Inflammatory macrophage (primary cell): ENCODE measurements at places on chromosomes 1 and 21.

DNA sequence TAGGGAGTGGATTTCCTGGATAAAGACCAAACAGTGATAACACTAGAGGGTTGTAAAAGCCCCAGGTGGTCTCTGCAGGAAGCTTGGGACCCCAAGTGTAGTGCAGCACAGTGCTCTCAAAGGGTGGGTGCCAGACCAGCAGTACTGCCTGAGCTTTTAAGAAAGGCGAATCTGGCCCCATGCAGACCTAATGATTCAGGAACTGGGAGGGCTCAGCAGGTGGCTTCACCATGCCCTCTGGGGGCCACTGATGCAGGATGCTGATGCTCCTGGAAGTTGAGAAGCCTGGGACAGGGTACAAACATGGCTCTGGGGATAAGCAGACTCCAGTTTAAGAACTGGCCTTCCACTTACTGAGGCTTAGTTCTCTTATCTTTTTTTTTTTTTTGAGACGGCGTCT is 29.1 kb upstream of the NEK2 start:
- DNase-seq = no peak

- DNase-seq = peak; percentile 92
These were observed 1.9 kb downstream of the ZBTB48 start for GRCh38 chr1:6581561-6582305.

DNA sequence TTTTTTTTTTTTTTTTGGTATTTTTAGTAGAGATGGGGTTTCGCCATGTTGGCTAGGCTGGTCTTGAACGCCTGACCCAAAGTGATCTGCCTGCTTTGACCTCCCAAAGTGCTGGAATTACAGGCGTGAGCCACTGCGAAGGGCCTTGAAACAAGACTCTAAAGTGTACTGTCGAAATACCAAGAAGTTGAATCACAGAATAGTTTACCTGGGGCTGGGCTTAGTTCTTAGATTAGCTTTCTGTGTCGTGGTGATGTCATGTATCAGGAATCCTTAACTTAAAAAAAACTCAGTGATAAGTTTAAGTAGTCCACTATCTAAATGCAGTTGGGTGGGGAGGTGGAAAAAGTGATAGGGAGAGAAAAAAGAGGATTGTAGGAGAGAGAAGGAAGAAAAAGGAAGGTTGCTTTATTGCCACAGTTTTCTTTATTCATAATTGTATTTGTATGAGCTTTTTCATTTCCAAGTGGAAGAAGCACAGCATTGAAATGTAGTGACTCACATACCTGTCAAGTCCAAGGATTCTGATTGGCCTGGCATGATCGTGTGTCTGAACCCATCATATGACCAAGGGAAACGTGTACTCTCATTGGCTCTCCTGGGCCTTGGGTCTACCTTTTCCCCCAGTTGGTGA is 13.4 kb downstream of the ITSN1 start:
- no peak for DNase-seq

- no peak for DNase-seq
These were observed 1.9 kb downstream of the SAMD13 start for GRCh38 chr1:84303314-84303830.

DNA sequence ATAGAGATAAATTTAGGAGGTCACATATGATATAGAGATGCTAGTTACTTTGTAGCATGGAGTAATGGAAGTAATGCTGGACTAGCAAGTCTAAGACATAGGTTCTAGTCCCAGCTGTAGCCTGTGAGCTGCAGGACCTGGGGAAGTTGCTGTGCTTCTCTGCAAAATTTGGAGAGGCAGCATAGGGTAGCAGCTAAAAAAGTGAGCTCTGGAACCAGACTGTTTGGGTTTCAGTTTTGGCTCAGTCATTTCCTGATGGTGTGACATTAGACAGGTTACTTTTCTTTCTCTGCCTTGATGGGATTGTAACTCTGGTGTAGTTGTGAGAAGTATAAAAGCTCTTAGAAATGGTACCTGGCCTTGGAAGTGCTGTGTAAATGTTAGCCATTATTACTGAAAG is 3.3 kb downstream of the METTL13 start:
- no peak for DNase-seq

- DNase-seq = no peak
These were observed 10.7 kb downstream of the DDAH1 start for GRCh38 chr1:85454214-85454613.

- no peak for DNase-seq
These were observed 14.0 kb downstream of the SEMA6C start for GRCh38 chr1:151132335-151133017.

- no peak for DNase-seq
These were observed 29.4 kb upstream of the PRSS38 start for GRCh38 chr1:227785805-227786671.

DNA sequence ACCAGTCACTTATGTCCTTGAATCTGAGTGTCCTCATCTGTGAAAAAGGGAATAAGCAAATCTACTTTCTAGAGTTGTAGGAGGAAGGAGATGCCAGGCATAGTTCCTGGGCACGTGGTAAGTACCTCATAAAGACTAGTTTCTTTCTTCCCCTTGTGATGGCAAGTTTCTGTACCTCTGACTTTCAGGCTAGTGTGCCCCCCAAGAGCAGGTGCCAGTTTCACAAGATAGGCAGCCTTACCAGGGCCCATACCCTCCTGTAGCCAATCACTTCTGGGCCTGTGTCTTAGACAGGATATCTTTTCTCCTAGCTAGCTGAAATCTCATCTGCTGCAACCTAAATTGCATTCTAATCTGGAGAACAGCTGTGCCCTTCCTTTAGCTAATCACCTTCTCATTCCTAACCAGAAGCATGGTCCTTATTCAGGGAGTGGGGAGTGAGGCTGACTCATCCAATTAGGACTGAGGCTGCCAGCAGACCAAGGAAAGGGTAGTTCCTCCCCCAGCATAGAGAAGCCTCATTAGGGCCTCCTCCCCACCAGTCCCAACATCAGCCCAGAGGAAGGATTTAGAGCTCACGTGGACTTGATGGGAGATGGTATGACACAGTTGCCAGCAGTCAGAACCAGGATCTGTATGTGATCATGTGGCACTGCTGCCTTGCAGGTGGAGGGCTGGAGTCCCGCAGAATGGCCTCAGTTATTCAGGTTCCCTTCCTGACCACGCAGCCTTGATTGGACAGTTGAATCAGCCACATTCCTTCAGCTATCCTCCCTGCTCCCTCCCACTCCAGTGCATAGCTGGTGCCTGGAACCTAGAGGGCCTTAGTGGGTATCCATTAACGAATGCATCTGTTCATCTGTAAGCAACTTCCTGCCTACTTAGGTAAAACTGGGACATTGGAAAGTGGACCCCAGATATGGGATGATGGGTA is 7.9 kb downstream of the KLHDC8A start:
- no peak for DNase-seq

- no peak for DNase-seq
These were observed 146.9 kb downstream of the RWDD3 start for GRCh38 chr1:95380909-95381308.

DNA sequence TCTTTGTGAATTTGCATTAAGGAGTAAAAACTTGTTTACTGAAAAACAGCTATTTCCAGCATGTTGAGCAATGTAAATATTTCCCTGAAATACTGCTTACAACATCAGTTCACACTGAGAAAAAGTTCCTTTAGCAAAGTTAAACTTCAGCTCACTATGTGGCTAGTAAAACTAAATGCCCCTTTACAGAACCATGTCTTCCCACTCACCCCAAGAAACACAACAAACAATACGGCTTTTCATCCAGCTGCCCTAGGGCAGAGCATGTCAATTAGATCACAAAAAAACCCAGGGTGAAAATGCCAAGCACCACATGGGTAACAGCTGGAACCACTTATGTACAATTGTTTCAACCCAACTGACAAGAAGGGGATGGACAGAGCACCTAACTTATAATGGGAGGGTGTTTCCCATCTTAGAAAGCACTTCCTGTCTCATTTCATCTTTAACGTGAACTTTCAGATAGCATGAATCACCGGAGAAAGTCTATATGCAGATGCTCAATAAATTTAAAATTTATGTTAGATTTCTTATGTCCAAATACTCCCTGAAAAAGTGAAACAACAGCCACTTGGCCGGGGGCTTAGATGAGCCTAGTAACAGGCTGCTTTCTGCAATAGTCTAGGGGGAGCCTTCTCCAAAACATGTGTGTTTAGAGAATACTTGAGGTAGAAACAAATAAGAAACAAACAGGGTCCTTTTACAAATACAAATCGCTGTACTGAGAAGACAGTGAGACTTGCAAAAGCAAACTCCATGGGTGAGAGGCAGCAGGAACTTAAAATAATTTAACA is 6.6 kb downstream of the NID1 start:
- DNase-seq = no peak

GRCh38 chr1:192807211-192808162 is 1.4 kb upstream of the RGS2 start:
- DNase-seq = peak; percentile 10

DNA sequence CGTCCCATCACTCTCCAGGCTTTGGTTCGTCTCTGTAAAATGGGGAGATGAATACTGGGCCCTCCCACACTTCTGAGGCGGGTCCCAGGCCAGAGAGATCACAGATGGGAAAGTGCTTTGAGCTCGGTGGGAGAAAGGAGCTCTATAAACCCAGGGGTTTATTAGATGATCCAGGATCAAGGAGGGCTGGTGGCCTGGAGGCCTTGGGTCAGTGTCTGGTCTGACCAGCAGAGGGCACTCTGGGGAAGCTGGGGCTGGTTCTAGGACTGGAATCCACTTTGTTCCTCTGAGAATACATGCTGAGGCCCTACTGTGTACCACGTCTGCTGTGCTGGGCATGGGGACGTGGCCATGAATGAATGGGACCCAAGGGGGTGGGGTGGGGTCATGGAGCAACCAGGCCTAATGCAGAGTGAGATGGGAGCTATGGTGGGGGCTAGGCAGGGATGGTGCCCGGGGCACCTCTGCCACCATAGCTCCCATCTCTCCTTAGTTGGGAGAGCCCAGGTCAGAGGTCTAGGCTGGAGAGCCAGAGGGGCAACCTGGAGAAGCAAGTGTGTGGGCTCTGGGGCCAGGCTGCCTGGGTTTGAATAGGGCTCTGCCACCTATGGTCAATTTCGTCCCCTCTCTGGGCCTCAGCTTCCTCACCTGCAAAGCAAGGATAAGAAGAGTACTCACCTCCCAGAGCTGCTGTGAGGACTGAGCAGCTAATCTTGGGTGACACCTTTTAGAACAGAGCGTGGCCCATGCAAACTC is 9.0 kb upstream of the FAM131C start:
- DNase-seq = peak; percentile 72

DNA sequence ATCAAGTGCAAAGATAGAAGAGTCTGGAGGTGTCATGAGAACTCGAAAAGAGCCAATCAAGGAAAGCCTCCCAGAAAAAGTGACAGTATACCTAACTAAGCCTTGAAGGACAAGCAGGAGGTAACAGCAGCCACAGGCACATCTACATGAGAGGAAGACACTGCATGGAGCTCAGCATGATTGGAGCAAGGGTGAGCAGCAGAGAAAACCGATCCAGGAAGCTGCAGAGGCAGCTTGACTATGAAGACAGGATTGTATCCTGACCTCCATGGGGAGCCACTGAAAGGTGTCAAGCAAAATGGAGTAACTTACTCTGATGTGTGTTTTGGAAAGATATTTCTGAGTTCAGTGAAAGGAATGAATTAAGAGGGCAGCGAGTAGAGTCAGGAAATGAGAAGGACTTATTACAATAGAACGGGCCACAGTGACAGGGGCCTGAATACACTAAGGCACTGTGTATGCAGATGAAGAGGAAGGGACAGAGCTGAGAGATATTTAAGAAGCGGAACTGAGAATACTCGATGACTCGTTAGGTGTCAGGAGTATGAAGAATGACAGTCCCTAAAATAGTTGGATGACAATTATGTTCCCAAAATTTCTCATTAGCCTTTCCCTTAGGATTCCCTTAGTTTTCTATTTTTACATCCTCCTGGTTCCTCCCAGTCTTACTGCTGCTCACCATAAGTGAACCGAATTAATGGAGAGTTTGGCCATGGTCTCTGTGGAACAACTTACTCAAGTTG is 139.3 kb upstream of the NFIA start:
- DNase-seq = peak; percentile 48

DNA sequence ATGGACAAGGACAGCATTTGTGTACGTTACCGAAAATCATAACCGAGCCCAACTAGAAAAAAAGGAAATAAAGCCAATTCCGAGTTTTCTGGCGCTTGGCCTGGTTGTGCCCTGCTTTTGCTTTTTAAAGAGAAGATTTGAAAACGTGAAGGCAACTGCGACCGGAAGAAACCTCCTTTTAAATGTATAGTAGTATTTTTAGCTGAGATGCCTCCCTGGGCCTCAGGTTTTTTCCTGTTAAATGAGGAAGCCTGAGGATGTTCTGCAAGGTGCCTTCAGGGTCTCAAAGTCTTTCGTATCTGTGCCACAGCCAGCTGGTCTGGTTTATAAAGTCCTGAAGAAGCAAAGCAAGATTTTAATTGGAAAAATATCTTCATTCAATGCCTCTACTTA is 371 bp upstream of the ODF2L start:
- no peak for DNase-seq

- no peak for DNase-seq
These were observed 16.3 kb upstream of the FOXE3 start for GRCh38 chr1:47399846-47400155.

GRCh38 chr1:112542206-112542973 is 33.6 kb downstream of the WNT2B start:
- DNase-seq = no peak

DNA sequence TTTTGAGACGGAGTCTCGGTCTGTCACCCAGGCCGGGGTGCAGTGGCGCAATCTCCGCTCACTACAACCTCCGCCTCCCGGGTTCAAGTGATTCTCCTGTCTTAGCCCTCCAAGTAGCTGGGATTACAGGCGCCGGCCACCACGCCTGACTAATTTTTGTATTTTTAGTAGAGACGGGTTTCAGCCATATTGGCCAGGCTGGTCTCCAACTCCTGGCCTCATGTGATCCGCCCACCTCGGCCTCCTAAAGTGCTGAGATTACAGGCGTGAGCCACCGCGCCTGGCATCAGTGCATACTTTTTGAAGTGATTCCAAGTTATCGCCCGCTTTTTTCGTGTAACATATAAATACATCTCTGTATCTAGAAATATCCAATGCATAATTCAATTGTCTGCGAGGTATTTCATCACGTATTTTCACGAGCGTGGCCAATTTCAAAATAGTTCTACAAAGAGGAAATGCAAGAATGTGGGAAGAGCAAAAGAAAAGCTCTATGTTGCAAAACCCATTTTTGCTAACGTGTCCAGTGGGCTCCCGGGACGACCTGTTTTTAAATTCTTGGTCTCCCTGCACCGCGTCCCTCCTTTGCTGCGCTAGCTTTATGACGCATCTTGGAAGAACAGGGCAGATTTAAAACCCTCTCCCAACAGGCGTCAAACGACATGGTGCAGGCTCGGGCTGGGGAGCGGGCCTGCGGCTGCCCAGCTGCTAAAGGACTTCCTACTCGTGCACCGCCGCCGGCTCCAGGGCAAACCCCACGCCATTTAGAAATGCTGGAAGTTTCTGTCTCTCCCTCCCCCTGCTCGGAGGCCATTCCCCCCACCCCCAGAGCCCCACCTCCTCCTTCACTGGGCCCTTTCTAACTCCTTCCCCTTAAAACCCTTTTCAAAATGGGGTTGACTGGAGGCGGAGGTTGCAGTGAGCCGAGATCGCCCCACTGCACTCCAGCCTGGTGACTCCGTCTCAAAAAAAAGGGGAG is 923 bp upstream of the IFNGR2 start:
- DNase-seq = peak; percentile 97

GRCh38 chr21:33149181-33149580 is 79.2 kb downstream of the OLIG1 start:
- no peak for DNase-seq
